ENCODE measurements at places on chromosomes 1 and 21. TPM values are rescaled to one million over a fixed set of nuclear protein-coding genes. Genes with fewer than 3 reads are reported as not detected.
A peak's percentile ranks its signal among the peaks of the same experiment; 100 is the strongest.

DNA sequence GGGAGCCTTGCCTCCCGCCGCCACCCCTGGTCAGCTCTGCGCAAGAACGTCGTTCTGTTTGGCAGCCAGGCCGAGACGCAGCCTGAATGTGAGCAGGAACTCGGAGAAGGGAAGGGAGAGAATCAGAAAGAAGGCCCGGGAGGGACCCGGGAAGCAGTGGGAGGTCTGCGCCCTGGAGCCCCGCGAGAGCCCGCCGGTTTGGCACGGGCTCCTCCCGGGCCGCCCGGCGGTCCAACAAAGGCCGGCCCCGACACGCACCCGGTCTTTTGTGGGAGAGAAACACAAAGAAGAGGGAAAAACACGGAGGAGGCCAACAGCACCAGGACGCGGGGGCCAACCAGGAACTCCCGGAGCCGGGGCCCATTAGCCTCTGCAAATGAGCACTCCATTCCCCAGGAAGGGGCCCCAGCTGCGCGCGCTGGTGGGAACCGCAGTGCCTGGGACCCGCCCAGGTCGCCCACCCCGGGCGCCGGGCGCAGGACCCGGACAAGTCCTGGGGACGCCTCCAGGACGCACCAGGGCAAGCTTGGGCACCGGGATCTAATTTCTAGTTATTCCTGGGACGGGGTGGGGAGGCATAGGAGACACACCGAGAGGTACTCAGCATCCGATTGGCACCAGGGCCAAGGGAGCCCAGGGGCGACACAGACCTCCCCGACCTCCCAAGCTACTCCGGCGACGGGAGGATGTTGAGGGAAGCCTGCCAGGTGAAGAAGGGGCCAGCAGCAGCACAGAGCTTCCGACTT is 2.7 kb upstream of the OLIG2 start:
- H3K27me3 ChIP-seq, result peaks cover 69% of the 10 kb centered on the region
- H3K36me3 ChIP-seq, result no peaks in the 10 kb centered on the region
- peaks cover 13% of the 10 kb centered on the region for H3K4me1 ChIP-seq
- no peak for DNase-seq
- no peak overlapping the region for H3K27ac ChIP-seq

DNA sequence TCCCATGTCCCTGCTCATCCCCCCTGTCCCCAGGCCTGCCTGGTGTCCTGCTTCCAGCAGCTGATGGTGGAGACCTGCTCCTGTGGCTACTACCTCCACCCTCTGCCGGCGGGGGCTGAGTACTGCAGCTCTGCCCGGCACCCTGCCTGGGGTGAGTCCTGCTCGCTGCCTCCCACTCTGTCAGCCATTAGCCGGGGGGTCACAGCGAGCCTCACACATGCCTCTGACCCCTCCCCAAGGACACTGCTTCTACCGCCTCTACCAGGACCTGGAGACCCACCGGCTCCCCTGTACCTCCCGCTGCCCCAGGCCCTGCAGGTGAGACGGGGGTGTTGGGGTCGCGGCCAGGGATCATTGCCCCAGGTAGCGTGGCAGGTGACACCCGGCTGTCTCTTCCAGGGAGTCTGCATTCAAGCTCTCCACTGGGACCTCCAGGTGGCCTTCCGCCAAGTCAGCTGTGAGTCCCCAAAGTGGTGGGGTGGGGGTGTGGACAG is 10.0 kb downstream of the SCNN1D start:
- H3K27me3 ChIP-seq, result no peaks in the 10 kb centered on the region
- H3K36me3 ChIP-seq, result no peaks in the 10 kb centered on the region
- H3K27ac ChIP-seq, result no peak overlapping the region

The PTPN22 gene
- not detected for total RNA-seq

GRCh38 chr1:234972411-234973191 is 156.0 kb downstream of the TOMM20 start:
- no peak for DNase-seq
- peaks cover 48% of the 10 kb centered on the region for H3K4me1 ChIP-seq
- H3K36me3 ChIP-seq, result no peaks in the 10 kb centered on the region
- H3K27me3 ChIP-seq, result no peaks in the 10 kb centered on the region
- no peak overlapping the region for H3K4me3 ChIP-seq

- peaks cover 46% of the 10 kb centered on the region for H3K36me3 ChIP-seq
- no peak overlapping the region for H3K27ac ChIP-seq
- H3K27me3 ChIP-seq, result no peaks in the 10 kb centered on the region
- peaks cover 8% of the 10 kb centered on the region for H3K4me1 ChIP-seq
- no peak for DNase-seq
Observed at GRCh38 chr1:114454539-114454938, 56.5 kb downstream of the TRIM33 start.

The DISP1 gene
- 4.1 TPM for total RNA-seq

DNA sequence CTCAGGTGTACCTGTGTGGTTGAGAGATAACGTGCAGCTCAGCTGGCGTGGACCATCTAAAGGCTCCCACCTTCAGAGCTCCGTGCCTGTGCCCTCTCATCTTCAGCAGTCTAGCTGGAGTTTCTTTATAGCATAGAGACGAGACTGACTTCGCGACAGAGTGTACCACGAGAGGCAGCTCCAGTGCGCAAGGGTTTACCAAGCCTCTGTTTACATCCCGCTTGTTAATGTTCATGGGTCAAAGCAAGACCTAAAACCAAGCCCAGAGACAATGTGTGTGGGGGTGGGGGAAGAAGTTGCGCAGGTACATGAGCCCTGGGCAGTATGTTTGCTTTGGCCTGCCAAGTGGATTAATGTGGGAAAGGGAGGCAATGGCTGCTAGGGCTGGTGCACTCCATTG is 15.6 kb downstream of the RHOU start:
- DNase-seq, result no peak
- no peak overlapping the region for H3K27ac ChIP-seq
- H3K36me3 ChIP-seq, result peaks cover 2% of the 10 kb centered on the region
- H3K4me3 ChIP-seq, result no peak overlapping the region

The ASTN1 gene
- total RNA-seq, result not detected

DNA sequence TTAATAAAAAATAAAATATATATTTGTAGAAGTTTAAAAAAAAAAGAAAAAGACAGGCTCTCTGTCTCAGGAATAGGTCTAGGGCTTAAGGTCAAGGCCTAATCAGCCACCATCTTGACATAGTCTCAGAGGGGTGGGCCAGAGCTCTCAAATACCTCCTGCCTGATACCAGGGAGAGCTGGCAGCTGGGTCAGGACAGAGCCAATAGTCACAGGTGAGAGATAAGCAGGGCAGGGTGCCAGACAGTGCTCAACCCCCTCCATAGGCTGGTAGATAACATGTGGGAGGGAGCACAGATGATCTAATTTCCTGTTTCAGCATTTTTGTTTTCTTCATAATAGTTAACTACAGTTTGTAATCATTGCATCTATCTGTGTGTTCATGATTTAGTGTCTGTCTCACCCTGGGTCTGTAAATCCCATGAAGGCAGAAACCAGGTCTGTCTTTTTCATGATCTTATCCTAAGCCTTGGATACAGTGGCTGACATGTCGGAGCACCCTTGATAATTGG is 152.0 kb upstream of the GRIK3 start:
- H3K4me3 ChIP-seq, result no peak overlapping the region
- no peaks in the 10 kb centered on the region for H3K27me3 ChIP-seq
- no peaks in the 10 kb centered on the region for H3K36me3 ChIP-seq
- no peaks in the 10 kb centered on the region for H3K4me1 ChIP-seq
- no peak for DNase-seq
- H3K27ac ChIP-seq, result no peak overlapping the region

- DNase-seq, result no peak
- H3K27ac ChIP-seq, result no peak overlapping the region
- H3K27me3 ChIP-seq, result no peaks in the 10 kb centered on the region
- H3K4me1 ChIP-seq, result peaks cover 7% of the 10 kb centered on the region
Observed at GRCh38 chr1:41880950-41881885, 37.5 kb downstream of the HIVEP3 start.

The NBPF9 gene
- total RNA-seq, result 34.5 TPM

The TFF3 gene
- total RNA-seq, result 50.3 TPM

The S100A12 gene
- not detected for total RNA-seq

GRCh38 chr1:167881069-167881468 is 32.9 kb downstream of the ADCY10 start:
- no peaks in the 10 kb centered on the region for H3K36me3 ChIP-seq
- no peak overlapping the region for H3K4me3 ChIP-seq
- no peaks in the 10 kb centered on the region for H3K27me3 ChIP-seq
- no peak for DNase-seq
- H3K4me1 ChIP-seq, result no peaks in the 10 kb centered on the region
- H3K27ac ChIP-seq, result no peak overlapping the region

The IGSF3 gene
- 51.7 TPM for total RNA-seq

GRCh38 chr21:44054710-44055109 is 42.6 kb downstream of the TRAPPC10 start:
- H3K27me3 ChIP-seq, result no peaks in the 10 kb centered on the region
- H3K4me1 ChIP-seq, result peaks cover 66% of the 10 kb centered on the region
- peak overlapping the region; percentile 87 for H3K27ac ChIP-seq

- H3K36me3 ChIP-seq, result no peaks in the 10 kb centered on the region
- peaks cover 37% of the 10 kb centered on the region for H3K4me1 ChIP-seq
- no peak for DNase-seq
- H3K4me3 ChIP-seq, result peak overlapping the region; percentile 82
Observed at GRCh38 chr1:243851257-243851756, 1.3 kb upstream of the AKT3 start.

The CELA3B gene
- total RNA-seq, result not detected

The DLGAP3 gene
- not detected for total RNA-seq

GRCh38 chr1:226697151-226697928 is 41.7 kb downstream of the ITPKB start:
- H3K27ac ChIP-seq, result no peak overlapping the region
- H3K4me3 ChIP-seq, result no peak overlapping the region
- H3K4me1 ChIP-seq, result peaks cover 19% of the 10 kb centered on the region
- no peak for DNase-seq
- H3K27me3 ChIP-seq, result no peaks in the 10 kb centered on the region

DNA sequence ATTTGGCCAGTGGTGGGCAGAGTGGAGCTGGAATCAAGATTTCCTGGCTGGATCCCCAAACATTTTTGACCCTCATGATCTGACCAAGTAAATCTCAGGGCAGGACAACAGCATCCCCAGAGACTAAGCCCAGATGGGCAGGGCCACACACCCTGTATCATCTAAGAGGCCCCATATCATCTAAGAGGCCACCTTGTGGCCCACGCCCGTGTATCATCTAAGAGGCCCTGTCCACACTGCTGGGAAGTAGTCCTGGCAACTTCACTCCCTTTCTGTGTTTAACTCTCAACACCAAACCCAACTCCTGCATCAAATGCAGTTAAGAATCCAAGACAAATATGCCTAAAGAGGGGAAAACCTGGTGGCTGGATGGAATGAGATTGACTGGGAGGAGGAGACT is 81.6 kb upstream of the SSX2IP start:
- no peak overlapping the region for H3K27ac ChIP-seq
- H3K4me3 ChIP-seq, result no peak overlapping the region
- H3K27me3 ChIP-seq, result peaks cover 63% of the 10 kb centered on the region
- DNase-seq, result no peak

DNA sequence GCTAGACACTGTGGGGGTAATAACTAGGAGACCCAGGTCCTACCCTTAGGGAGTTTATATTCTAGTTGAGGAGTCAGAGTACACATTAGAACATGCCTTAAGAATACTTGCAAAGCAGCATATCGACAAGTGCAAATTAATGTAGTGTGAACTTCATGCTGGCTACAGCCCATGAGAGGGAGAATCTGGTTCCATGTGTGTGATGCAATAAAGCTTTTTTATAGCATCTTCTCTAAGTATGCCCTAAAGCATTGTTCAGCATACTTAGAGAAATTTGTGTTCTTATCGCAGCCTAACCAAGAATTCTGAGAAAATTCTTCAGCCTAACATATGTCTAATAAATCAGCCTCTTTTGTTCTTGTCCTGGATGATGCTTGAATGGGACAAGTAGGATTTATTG is 95.5 kb downstream of the SDCCAG8 start:
- DNase-seq, result no peak
- peaks cover 17% of the 10 kb centered on the region for H3K4me1 ChIP-seq
- no peak overlapping the region for H3K4me3 ChIP-seq
- no peaks in the 10 kb centered on the region for H3K27me3 ChIP-seq
- H3K27ac ChIP-seq, result no peak overlapping the region
- peaks cover 23% of the 10 kb centered on the region for H3K36me3 ChIP-seq

The EPHA8 gene
- 0.51 TPM for total RNA-seq

GRCh38 chr1:83546874-83547273 is 452.1 kb downstream of the TTLL7 start:
- H3K4me3 ChIP-seq, result no peak overlapping the region
- DNase-seq, result no peak
- H3K27ac ChIP-seq, result no peak overlapping the region
- no peaks in the 10 kb centered on the region for H3K27me3 ChIP-seq

The GUCA2A gene
- total RNA-seq, result not detected

The HSD3B2 gene
- not detected for total RNA-seq

- H3K4me3 ChIP-seq, result no peak overlapping the region
- no peaks in the 10 kb centered on the region for H3K36me3 ChIP-seq
- no peak overlapping the region for H3K27ac ChIP-seq
Observed at GRCh38 chr1:157497284-157497683, 55.0 kb downstream of the FCRL5 start.

DNA sequence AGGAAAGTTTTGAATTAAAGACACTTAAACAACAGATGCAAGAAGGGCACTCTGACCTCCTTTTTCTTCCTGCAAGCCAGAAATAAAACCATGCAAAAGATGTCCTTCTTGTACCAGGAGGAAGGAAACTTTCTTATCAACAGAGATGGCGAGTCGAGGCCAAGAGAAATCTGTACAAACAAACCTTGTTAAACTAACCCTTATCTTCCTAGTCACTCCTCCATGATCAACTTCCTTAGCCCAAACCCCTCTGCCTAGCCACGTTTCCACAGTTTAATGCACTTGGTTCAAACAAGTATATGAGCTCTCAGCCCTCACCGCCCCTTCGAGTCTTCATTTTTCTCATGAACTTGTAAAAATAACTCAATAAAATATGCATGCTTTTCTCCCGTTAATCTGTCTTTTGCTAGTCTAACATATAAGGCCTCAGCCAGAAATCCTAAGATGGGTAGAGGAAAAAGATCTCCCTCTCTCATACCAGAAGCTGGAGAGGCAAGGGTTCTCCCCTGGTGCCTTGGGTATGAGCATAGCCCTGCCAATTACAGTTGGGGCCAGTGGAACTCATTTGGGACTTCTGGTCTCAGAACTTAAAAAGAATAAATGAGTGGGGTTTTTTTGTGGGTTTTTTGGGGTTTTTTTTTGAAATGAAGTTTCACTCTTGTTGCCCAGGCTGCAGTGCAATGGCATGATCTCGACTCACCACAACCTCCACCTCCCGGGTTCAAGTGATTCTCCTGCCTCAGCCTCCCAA is 141.7 kb upstream of the SOD1 start:
- no peak overlapping the region for H3K27ac ChIP-seq
- no peak for DNase-seq
- peaks cover 36% of the 10 kb centered on the region for H3K4me1 ChIP-seq
- H3K27me3 ChIP-seq, result no peaks in the 10 kb centered on the region
- H3K36me3 ChIP-seq, result no peaks in the 10 kb centered on the region

- peaks cover 1% of the 10 kb centered on the region for H3K27me3 ChIP-seq
- no peak for DNase-seq
- peaks cover 21% of the 10 kb centered on the region for H3K4me1 ChIP-seq
- no peaks in the 10 kb centered on the region for H3K36me3 ChIP-seq
Observed at GRCh38 chr1:30785714-30786113, 28.1 kb upstream of the LAPTM5 start.

GRCh38 chr1:155012776-155013602 is 10.4 kb downstream of the ZBTB7B start:
- no peak for DNase-seq
- H3K4me3 ChIP-seq, result no peak overlapping the region
- peaks cover 20% of the 10 kb centered on the region for H3K4me1 ChIP-seq
- peak overlapping the region; percentile 16 for H3K27ac ChIP-seq
- H3K36me3 ChIP-seq, result peaks cover 2% of the 10 kb centered on the region
- H3K27me3 ChIP-seq, result no peaks in the 10 kb centered on the region

The WNT3A gene
- total RNA-seq, result not detected

GRCh38 chr1:182520736-182521135 is 68.3 kb downstream of the RNASEL start:
- no peak for DNase-seq
- H3K36me3 ChIP-seq, result no peaks in the 10 kb centered on the region

All from osteocyte (in vitro differentiated cells).